Activated CD8-positive, alpha-beta T cell treated with anti-CD3 and anti-CD28 coated beads, Interleukin-2, amount 10 ng/mL, durations not matched to agents 7 days and 5 days (primary cell): ENCODE measurements at places on chromosomes 5 and 9. TPM values are rescaled to one million over a fixed set of nuclear protein-coding genes. Genes with fewer than 3 reads are reported as not detected.

The PRR16 gene
- total RNA-seq, result not detected

The FAF2 gene
- total RNA-seq, result 31.3 TPM

DNA sequence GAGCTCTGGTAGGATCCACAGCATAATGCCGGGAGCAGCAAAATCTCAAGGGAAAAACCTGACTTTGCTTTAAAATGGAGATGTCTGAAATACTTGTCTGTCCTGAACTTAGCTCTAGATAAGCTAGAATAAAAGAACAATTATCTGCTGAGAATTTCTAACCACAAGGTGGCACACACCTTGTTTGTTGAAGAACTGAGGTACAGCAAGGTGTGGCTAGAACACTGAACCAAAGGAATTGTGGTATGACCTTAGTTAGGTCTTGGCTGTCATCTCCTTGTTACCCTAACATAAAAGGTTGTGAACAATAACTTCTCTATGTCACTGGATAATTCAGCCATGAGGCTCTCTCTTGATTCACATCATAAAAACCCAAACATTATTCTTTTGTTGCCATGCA is 72.3 kb upstream of the ANXA1 start:
- no peak for DNase-seq

DNA sequence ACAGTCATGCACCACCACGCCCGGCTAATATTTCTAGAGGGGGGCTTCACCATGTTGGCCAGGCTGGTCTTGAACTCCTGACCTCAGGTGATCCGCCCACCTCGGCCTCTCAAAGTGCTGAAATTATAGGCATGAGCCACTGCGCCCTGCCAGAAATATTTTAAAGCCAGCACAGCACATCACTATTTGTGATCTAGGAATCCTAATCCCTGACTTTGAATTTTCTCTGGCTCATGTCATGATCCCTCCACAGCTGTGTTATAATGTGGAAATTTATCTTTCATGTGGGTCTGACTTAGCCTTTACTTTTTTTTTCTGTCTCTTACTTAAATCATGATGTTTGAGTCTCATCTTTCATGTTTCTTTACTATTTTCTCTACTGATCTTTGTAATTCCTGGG is 18.7 kb upstream of the ITGA1 start:
- DNase-seq, result no peak

The RNF183 gene
- total RNA-seq, result not detected

GRCh38 chr5:133828722-133829121 is 139.7 kb downstream of the C5orf15 start:
- DNase-seq, result no peak

The GABRG2 gene
- total RNA-seq, result not detected

The GARIN3 gene
- total RNA-seq, result not detected

GRCh38 chr9:110125207-110125751 is 82.7 kb downstream of the C9orf152 start:
- no peak for DNase-seq

- no peak for DNase-seq
These were observed 78.3 kb upstream of the NEK6 start for GRCh38 chr9:124179196-124180071.

DNA sequence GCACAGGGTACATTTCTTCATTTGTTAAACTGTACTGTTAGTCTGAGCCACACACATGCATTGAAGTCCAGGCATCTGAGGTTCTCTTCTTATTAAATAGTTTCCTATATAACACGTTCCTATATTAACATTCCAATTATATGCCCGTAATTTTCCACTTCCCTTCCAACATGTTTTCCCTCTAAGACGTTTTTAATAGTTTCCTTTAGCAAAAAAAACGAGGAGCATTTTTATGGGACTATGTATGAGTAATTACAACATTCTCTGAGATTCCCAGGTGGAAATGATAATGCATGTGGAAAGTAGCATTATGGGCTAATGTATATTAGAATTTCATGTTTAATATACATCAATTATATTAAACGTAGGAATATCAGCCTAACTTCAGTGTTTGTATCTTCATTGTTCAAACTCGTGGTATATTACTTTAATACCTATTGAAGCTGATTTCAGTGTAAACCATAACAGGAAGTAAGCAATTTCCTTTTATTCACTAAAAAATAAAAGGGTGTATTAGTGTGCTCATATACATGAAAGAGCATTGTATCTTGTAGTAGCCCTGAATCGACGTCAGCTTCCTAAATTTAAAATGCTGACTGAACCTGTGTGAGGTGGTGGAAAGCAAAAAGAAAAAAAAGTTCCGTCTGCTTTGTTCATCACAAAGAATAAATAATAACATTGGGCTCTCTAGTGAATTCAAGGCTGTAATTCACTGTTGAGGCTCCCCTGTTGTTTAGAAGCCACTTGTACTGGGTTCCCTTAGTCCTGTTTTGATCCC is 11.3 kb downstream of the SMARCA2 start:
- no peak for DNase-seq

DNA sequence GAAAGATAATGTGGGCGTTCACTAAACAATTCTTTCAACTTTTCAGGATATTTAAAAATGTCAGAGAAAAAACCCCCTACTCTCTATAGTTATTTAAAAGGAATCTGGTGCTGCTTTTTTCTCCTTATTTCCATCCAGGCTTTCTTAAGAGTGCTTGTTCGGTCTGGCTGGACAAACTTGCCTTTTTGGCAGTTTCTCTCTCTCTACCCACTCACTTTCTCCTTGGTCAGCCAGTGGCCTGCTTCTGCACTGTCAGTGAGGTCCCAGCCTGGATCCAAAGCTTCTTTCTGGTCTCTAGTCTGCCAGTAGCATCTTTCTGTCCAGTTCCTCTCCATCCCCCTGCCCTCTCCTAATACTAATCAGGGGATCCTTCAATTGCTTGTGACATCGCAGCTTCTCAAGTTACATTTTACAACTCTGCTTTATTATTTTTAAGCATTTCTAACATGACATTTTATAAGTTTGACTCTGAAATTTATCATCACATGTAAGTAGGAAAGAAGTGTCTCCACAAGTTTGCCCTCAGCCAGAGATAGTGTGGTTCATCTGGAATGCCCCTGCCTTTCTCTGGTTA is 50.4 kb downstream of the PIK3R1 start:
- no peak for DNase-seq

DNA sequence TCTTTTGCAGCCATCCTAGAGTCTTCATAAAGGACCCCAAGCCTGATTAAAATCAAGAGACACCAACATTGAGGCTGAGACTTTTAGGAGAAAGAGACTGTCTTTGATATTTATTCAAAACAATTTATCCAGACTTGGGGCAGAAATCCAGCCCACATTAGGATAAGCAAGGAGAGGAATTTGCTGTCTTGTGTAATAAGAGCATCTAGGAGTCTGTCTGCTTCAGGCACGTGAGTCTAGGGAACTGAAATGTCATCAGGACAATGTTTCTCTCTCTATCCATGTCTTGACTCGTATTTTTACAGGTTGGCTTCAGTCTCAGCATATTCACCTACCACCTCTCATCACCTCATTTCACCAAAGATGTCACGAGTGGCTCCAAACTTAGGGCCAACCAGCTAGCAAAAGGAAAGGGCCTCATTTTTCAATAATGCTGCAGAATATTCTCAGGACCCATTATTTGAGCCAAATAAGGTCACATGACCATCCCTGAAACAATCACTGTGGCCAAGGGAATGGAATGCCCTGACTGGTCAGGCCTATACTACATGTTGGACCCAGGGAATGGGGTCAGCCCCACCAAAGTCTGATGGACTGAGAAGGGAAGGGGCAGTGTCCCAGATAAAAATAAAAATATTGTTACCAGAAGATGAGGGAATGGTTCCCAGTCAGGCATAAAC is 70.3 kb upstream of the SAP30L start:
- DNase-seq, result no peak

GRCh38 chr9:14902561-14902960 is 7.7 kb downstream of the FREM1 start:
- no peak for DNase-seq

GRCh38 chr5:91031402-91031752 is 351.7 kb downstream of the ARRDC3 start:
- no peak for DNase-seq

DNA sequence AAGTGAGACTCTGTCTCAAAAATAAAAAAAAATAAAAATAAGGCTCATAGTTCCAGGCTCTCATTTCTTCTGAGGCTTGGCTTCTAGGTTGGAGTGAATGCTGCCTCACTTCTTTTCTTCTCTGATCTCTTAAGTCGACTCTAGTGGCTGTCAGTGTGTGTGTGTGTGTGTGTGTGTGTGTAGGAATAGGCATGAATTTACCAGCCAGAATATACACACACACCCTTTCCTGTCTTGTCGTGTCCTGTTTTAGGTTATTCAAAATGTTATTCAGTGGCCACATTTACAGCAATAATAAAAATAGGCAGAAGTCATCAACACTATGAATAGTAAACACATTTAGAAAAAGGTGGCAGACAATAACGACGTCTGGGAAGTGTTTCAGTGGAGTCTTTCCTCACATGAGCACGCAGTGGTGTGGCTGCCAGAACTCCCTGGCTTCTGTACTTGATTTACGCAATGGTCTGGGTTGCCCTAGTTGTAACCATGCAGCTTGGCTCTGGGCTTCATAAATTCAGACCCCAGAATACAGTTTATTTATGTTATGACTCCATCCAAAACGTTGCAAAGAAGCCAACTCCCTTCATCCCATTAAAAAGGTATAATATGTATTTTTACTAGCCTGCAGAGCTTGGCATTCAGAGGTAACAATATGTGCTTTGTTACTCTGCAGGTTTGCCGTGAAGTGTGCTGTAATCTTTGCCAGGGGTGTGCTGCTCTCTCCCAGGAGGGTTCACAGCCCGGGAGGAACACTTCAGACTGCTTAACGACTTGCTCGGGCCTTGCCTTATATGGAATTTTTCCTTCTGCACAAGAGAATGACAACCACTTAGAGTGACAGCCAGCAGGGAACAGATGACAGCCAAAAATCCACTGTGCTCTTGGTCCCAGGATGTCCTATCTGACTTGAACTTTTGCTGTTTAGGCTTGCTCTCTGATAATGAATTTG is 34.4 kb upstream of the PALM2AKAP2 start:
- DNase-seq, result no peak

DNA sequence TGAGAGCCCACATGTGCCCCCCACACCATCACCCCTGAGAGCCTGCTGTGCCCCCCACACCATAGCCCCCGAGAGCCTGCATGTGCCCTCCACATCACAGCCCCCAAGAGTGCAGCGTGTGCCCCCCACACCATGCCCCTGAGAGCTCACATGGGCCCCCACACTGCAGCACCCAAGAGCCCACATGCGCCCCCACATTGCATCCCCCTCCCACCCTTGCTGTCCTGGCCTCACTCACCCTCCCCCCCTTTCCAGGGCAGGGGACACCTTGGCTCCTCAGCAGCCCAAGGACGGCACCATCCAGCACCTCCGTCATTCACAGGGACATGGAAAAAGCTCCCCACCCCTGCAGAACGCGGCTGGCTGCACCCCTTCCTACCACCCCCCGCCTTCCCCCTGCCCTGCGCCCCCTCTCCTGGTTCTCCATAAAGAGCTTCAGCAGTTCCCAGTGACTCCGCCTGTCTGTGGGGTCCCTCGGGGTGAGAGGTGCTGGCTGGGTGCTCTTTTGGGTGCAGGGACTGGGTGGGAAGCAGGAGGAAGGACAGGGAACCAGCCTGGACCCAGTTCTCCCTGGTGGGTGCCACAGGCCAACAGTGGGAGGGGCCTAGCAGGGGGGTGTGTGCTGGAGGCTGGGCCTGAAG is 5.0 kb downstream of the LCN1 start:
- DNase-seq, result no peak

GRCh38 chr5:180563994-180564393 is 27.3 kb downstream of the SCGB3A1 start:
- no peak for DNase-seq

DNA sequence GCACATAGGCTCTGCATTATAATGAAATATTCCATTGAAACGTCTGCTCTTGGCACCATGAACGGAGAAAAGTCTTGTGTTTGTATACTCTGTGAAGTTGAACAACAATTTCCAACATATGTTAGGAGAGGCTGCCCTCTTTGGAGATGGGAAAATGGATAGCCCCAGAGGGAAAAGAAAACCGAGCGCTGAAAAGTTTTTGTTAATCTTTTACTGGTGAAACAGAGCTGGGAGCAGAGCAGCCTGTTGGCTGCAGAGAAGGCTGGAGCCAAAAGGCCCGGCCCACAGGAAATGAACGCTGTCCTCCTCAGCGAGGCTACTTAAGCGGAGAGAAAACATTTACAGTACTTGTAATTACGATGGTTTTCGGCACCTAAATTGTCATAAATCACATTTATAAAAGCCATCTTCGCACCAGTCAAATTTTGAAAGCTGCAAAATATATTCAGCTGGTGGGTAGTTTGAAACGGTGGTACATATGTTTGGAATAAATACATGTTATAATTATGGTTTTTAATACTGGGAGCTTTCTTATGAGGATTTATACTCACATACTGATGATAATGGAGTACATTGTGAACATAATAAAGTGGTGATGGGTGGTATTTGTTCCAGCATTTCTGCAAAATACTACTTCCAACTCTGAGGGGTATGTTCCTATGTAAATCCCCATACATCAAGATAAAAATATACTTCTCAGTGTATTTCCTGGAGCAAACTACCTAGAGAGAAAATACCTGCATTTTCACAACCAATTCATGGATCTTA is 129.6 kb upstream of the CNTLN start:
- no peak for DNase-seq

- DNase-seq, result no peak
These were observed 18.0 kb downstream of the OTULINL start for GRCh38 chr5:14599476-14600127.

- no peak for DNase-seq
These were observed 51.4 kb upstream of the TJP2 start for GRCh38 chr9:69122549-69123141.

DNA sequence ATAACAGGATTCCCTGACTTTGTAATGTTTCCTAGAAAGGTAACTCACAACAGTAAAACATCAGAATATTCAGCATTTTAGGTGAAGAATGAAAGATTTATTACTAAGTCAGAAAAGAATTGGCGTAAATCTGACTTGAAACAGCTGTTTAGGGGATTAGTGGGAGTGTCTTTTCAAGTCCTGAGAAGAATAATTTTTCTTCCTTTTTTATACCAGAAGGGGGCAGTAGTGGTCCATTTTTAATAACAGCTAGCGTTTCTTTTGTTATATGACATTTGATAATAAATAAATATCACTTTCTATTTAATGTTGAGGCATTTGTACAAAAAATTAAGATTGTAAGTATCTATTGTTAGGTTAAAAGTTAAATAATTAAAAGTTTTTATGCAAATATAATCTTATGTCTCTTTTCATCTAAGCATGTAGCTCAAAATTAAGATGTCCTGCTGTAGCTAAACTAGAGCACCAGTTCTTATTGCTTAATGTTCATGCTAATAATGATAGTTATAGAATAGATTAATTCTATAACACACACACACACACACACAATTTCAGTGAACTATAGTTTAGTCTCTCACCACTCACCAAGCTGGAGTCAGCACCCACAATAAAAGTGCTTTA is 258.7 kb upstream of the ARRDC3 start:
- no peak for DNase-seq

GRCh38 chr9:95140821-95141220 is 176.7 kb downstream of the FANCC start:
- no peak for DNase-seq

GRCh38 chr5:161846746-161847145 is 1.2 kb upstream of the GABRA1 start:
- no peak for DNase-seq
